ENCODE measurements at places on chromosomes 6 and 20.
A peak's percentile ranks its signal among the peaks of the same experiment; 100 is the strongest.

DNA sequence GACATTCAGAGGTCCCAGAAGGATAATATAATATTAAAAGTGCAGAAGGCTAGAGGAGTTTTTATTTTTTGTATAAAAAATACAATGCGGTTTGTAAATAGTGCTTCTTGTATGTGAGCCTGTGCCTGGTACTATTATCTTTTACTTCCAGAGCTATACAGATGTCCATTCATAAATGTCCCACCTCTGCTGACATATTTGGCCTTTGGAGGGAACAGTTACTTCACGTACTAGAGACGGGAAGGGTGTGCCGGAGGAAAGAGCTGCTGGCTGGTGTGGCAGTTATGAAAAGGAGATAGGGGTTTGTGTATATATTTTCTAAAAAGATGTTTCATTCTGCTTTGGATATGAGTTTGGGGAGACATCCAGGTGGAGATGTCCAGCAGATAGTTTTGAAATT, 8.8 kb downstream of the CD109 start:
- DNase-seq: no peak

GRCh38 chr6:38337819-38338465, 301.8 kb downstream of the BTBD9 start:
- DNase-seq: no peak

DNA sequence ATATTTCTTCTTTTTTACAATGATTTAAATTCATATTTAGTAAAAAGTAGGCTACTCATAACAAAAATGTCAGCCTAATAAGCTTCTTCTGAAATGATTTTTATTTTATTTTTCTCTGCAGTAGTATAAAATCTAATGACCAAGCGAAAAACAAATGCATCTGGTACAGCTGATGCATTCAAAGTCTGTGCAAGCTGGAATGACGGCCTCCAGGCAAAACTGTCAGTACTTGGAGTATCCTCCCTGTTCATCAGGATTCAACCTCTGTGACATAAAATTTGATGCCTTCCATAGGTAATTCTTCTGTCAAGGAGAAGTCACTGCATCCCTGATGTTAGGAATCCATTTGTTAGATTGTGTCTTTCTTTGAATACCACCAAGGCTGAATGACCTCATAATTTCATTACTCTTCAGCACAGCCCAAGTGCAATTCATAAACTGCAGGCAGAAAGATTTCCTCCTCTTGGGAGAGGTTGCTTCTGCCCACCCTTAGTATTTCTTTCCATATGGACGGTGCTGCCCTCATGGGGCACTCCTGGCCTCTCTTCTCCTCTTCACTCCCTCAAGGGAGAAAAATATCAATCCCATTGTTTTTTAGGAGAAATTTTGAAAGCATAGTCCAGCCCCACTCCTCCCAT, 146.4 kb upstream of the STXBP5 start:
- no peak for DNase-seq

GRCh38 chr6:65545920-65546319, 161.1 kb downstream of the EYS start:
- DNase-seq: no peak

DNA sequence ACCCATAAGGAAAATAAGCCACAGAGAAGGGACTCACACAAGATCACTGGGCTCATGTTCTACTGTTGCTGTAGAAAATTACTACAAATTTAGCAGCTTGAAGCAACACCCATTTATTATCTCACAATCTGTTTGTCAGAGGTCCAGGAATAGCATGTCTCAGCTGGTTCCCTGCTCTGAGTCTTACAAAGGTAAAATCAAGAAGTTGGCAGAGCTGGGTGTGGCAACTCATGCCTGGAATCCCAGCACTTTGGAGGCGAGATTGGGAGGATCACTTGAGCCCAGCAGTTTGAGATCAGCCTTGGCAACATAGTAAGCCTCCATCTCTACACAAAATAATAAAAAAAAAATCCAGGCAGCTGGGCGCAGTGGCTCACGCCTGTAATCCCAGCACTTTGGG, 28.5 kb upstream of the ZNF831 start:
- no peak for DNase-seq

DNA sequence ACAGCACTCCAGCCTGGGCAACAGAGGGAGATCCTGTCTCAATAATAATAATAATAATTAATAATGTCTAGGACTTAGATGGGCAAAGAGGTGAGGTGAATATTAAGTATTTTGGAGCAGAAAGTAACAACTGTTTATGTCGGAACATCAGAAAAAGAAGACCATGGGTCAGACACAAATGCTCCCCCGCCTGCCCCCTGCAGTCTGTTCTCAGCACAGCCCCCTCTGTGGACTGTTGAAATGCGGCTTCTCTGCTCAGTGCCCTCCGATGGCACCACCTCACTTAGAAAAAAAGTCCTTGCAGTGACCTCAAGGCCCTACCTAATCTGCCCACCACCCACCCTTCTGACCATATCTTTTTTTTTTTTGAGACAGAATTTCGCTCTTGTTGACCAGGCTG, 5.2 kb upstream of the ETV7 start:
- DNase-seq: no peak

DNA sequence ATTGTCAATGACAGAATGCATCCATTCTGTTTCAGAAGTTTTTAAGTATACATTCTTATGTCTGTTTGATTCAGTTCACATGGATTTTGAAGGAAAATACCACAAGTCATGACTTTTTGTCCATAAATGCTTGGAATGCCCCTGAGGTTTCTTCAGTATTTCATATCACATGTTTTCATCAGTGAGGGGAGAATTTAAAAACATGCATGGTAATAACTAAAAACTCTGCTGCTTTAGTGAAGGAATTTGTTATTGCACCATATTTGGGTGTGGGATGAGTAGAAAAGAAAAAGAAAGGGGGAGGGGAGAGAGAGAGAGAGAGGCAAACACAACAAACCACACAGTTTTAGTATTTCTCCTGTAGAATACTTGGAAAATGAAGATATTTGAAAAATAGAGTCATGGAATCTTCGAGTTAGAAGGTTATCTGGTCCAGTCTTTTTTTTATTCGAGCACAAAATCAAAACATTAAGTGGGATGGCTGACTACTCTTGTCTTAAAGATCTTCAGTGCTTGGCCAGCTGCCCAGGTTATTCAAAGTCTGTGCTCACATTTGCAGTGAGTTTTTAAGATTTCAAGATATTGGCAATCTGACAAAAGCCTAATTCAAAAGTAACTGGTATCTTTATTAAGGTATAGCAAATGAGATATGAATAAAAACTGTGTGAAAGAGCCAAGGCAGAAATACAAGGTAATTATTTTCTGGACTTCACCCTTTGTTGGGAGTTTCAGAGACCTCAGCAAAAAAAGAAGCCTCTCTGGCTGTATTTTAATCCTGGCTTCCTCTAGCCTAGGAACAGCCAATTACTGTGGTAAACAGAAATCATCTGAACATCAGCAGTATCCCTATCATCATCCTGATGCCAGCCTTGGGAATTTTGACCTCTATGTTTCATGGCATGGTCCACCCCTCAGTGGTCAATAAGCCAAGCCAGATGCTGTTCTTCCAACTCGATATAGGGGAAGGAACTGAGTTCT, 687.9 kb upstream of the CITED2 start:
- DNase-seq: no peak

DNA sequence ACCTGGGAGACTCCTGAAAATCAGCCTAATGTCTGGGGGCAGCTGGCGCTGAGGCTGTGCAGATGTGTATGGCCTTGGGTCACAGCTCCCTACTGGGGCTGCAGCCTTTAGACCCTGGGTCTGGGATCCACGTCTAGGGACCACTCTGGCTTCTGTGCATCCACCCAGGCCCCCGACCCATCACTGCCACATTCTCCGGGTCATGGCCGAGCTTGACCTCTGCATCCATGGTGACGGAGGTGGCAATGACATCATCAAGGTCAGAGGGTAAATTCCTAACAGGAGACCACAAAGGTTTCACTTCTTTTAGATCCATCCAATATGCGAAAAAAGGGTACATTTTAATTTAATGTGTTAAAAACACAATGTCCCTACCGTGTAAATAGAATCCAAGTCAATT, 14.5 kb upstream of the PCMTD2 start:
- DNase-seq: no peak

DNA sequence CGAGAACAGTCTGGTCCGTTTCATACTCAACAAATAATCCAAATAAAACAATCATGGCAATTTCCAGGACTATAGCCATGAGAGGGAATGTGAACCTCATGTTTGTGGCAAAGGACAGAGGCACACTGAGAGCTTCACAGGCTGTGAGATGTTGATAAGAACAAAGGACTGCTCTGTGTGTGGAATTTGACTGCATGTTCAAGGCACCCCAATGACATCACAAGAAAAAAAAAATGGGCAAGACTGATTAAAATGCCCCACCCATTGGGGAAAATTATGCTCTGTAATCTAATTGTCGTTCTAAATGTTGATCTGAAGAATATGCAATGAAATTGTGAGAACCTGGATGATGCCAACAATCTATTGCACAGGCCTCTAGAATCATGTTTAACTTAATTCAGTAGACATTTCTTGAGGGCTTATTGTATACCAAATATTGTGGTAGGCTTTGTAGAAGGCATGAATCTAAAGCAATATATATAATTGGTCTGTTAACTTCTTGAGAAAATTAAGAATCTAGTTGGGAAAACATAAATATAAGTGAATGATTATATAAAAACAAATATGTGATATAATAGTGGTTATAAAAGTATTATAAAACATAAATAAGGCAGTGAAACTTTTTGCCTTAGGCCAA, at the start of gene RHAG:
Gene RHAG (minus strand): TSS at position 127 of the 637 bp plus-strand sequence. CDS start 27 bp downstream, at position 100.
- DNase-seq: no peak

- peak; percentile 46 for DNase-seq
These were observed 63.7 kb downstream of the PRR18 start for GRCh38 chr6:166244353-166245045.

GRCh38 chr20:14838663-14839628, 501.5 kb upstream of the FLRT3 start:
- no peak for DNase-seq

- DNase-seq: no peak
These were observed 230.5 kb downstream of the ZMYND8 start for GRCh38 chr20:47125758-47126591.

DNA sequence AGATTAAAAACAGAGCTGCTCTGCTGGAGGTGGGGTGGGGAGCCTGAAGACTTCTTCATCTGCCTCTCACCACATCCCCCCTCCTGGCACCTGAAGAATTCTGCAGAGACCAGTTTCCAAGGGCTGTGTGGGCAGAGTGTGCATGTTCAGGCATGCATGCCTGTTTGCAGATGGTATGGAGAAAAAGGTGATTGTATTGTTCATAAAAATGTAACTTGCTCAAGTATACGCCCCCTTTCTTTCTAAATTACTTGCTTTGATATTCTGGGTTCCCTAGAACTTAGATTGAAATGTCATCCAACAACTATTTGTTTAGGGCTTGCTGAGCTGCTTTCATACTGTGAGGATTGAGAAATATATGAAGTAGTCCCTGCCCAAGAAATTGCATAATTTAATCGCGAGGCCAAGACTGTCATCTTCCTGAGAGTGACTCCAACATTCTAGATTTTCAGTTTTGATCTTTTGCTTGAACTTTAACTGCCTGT, 83.6 kb downstream of the LCA5 start:
- DNase-seq: no peak

DNA sequence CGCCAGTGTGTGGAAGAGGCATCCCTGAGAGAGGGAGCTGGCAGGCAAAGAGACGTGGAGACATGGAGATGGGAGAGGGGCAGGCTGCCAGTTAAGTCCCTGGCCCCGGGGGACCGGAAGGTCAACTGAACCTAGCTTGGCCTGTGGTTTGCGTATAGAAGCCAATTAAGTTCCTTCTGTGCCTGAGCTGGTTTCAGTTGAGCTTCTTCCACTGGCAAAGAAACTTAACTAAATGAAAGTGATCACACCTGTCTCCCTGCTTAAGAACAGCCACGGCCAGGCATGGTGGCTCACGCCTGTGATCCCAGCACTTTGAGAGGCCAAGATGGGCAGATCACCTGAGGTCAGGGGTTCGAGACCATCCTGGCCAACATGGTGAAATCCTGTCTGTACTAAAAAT, 26.7 kb upstream of the NNAT start:
- no peak for DNase-seq

DNA sequence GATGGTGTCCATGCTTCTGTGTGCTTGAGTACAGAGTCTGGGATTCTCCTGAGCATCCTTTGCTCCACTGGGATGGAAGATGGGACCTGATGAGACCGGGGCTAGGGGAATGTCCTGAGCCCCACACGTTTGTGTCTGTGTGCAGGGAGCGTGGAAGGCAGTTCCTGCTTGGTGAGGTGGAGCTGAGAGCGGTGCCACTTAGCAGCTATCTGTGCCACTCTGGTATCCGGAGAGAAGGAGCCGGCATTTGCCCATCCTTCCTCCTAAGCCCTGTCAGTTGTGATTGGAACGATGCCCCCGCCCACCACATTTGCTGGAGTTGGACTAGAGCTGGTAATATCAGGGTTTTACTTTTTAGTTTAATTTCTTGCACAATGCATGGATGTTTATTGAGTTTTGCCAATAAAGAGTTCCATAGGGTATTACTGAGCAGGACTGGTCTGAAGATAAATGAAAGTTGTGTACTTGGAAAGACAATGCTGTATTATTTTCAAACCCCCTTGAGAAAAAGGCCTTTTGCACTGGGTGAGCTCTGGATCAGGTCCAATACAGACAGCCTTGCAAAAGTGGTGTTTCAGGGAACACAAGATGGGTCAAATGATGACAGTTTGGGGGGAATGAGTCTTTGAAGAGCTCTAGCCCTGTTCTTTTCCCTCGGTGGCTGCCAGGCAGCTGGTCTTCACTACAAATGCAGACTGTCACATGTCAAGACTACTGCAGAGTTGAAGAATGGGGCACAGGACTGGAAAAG, 130.8 kb downstream of the SYCP2 start:
- no peak for DNase-seq

- DNase-seq: no peak
These were observed 321.2 kb upstream of the ID4 start for GRCh38 chr6:19515939-19516338.

GRCh38 chr6:125950293-125950692, 6.3 kb upstream of the HINT3 start:
- DNase-seq: no peak

DNA sequence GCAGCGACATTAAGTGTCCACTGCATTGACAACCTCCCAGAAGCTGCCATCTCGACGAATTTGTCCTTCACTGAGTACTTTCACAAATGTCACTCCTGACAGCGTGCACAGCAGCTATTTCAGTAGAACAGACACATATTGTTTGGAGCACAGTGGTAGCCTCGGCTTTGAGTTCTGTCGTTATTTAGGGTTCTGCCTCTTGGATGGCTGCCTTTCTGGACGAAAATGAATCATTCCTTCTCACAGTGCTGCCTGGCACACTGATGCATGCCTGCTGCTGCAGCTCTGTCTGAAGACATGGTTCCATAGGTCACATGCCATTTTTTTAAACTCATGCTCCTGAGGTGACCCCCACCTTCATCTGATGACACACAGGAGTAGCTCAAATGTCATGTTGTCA, 477.0 kb downstream of the C6orf118 start:
- DNase-seq: no peak

- DNase-seq: no peak
These were observed 32.9 kb downstream of the TRAM2 start for GRCh38 chr6:52543729-52544601.

DNA sequence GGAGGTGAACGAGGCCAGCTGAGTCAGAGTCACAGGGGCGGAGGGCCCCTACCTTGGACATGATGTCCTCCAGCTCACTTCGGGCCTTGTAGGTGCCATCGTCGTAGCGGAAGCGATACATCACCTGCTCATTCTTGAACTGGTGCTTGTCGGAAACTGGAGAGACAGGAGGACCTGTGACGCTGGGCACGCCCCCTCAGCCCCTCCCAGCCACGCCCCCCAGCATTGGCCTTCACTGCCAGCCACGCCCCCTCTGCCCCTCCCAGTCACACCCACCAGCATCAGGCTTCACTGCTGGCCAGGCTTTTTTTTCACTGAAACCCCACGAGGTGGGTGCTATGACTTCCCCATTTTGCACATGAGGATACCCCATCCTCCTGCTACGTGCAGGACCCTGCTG, 148.2 kb downstream of the PREX1 start:
- no peak for DNase-seq

All from central memory CD8-positive, alpha-beta T cell (primary cell).